ENCODE measurements at places on chromosomes 12 and 14.

GRCh38 chr12:93850481-93851256 lies 173.5 kb downstream of the CRADD start:
- DNase-seq: no peak

DNA sequence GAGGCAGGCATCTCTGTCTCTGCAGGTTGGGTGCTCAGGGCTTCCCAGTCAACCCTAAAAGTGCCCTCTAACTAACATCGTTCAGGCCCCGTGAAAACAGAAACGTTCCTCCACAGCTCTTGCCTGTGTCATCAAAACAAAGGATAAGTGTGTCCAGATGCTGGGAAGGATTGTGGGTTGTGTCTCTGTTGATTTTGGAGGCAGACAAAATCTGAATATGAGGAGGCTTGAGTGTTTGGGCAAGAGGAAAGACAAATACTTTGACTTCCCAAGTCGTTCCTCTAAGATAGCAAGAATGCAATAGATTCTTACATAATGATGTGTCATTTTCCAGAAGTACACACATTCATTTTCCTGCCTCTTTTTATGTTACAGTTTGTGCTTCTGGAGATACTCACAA lies 52.9 kb downstream of the SERPINA3 start:
- no peak for DNase-seq

GRCh38 chr14:81625343-81625742 lies 91.7 kb upstream of the SEL1L start:
- DNase-seq: no peak

DNA sequence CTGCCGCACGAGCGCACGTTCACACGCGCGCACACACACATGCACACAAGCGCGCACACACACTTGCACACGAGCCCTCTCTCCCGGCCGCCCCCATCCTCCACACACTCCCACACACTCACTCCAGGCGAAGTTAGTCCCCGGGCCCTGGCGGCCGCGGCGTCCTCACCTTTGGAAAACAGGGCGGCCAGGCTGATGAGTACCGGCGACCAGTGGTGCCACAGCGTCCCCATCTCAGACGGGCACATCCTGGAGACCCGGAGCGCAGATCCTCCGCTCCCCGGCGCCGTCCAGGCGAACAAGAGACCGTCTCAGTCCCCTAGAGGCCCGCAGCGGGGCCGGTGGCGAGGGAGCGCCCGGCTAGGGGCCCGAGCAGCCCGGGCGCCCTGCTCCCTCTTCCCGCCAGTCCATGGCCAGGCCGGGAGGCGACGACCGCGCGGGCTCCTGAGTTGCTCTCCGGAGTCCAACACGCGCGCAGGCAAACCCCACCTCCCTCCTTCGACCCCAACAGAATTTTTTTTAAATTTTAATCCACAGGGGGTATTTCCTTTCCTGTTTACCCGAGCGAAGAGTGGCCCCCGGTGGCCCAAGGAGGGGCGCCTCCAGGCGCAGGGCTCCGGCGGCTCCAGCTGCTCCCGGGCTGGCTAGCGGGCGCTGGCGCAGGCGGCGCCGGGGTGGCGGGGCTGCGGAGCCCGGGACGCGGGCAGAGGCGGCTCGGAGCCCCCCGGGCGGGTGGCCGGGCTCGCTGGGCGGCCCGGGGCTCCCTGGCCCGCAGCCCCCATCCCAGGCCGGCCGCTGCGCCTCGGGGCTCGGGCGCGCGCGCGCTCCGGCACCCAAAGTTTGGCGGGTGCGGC lies 506 bp downstream of the TMEM132D start:
- no peak for DNase-seq

- DNase-seq: no peak
Observed at GRCh38 chr12:10873378-10873777, 10.7 kb downstream of the PRH1 start.

- no peak for DNase-seq
Observed at GRCh38 chr14:21302013-21302835, 22.3 kb downstream of the RPGRIP1 start.

DNA sequence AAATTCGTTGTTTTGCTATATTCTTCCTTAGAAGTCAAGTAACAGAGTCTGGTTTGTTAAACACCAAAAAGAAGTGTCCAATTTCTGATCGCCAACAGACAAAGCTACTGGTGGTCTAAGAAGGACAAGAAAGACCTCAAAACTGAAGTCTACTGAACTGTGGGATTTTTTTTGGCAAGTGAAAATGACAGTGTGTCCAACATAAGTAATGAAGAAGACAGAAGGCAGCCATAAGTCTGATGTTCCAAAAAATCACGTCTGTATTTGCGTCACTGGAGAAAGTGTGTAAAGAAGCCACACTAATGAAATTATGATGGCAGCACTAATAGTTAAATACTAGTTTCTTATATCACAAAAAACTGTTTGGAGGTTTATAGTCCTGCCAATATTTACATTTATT lies 32.6 kb downstream of the WASHC3 start:
- no peak for DNase-seq

- DNase-seq: no peak
Observed at GRCh38 chr14:71361336-71361735, 454.1 kb downstream of the PCNX1 start.

DNA sequence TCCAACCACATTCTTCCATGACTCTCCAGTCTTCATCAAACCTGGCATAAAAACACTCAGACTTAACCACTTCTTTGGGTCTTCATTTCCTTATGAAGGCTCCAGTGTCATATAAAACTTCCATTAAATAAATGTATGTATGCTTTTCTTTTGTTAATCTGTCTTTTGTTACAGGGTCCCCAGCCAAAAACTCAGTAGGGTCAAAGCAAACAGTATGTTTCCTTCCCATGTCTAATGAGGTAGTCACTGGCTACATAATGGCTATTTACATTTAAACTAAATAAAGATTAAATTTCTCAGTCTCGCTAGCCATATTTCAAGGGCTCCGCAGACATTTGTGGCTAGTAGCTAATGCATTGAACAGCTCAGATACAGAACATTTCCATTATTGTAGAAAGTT lies 40.1 kb upstream of the STAB2 start:
- no peak for DNase-seq

DNA sequence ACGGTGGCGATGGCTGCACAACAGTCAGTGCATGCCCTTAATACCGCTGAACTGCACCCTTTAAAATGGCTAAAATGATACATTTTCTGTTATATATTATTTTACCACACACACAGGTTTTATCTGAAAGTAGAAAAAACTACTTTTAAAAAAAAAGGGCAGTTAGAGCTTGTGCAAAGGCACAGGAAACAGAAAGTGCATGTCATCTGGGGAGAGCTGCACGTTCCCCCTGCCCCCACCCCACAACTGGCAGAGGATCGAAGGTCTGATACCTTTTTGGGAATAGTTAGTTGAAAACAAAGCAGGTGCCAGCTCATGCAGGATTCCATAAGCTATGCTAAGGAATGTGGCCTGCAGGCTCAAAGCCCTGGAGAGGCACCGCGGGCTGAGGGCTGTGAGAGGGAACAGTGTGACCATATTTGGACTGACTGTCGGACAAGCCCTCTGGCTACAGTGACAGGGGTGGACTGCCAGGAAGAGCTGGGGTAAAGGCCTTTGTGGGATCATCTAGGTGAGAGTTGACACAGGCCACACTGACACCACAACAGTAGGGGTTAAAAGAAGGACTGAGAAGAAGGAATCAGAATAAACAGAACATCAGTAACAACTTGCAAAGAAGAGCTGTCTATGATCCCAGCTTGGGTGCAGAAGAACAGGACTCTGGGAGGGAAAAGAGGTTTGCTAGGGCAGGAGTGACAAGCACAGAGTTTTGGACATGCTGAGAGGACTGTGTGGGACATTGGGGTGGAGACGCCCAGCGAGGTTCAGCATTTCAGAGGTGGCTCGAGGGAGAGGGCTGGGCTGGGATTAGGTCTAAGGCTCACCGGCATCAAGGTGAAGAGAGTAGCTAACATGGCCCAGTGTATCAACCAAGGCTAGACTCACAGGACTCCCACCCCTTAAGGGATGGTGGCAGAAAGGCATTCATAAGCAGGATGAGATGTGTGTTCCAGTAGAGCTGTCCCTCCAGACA lies 54.6 kb downstream of the ACTN1 start:
- DNase-seq: no peak

DNA sequence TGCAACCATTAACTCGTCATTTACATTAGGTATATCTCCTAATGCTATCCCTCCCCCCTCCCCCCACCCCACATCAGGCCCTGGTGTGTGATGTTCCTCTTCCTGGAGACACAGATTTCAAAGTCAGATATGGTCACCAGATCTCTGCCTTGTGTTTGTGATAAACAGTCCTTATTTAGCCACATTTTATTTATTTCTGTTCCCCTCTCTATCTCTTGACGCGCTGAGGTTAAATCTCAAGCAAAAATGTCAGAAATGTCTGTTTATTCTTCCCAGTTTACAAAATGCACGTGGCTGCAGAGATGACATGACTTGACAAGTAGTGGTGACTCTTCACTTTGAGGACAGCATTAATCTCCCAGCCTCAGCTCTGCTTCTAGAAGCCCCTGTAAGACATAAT lies 11.5 kb upstream of the RASSF3 start:
- no peak for DNase-seq

GRCh38 chr14:72443991-72444441 lies 449.9 kb downstream of the DPF3 start:
- peak; percentile 38 for DNase-seq

GRCh38 chr14:69582829-69583228 lies 8.2 kb upstream of the CCDC177 start:
- DNase-seq: no peak

GRCh38 chr12:122503147-122503751 lies 2.5 kb upstream of the ZCCHC8 start:
- no peak for DNase-seq

DNA sequence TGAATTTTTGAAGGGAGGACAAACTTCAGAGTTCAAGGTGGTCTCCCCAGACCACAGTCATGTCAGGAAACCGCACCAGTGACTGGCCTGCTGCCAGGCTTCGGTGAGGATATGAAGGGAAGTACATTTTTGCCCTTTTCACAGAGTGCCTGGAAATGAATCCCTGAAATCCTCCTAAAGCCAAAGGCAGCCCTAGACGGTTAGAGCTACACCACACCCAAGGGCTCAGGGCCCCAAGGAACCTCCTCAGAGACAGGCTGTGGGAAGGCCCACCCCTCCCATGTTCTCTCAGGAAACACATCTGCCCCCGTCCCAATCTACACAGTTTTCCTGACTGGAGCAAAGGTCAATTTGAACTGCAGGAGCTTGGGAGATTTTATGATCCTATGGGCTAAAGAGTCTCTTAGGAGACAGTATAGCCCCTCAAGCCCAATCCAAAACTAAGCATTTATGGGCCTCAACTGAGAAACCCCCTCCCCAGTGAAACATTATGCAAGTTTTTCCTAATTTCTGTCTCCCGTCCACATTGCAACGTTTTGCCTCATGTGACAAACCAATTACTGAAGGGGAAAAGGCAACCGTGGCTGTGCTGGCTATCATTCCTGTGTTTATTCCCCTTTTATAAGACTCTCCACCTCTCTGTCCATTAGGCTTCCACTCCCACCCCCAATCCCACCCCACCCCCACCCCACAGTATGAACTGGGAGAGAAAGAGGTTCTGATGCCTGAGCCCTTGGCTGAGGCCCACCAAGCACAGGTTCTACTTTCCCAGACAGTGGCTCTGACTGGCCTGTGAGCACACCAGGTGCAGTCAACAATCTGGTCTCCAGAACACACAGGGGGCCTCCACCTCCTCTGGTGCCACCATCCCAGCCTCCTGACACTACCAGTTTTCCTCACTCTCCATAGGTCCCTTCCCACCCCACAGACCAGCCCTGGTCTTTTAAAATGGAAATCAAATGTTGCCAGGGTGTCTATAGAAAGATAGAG lies 9.6 kb upstream of the RNASE1 start:
- DNase-seq: no peak

GRCh38 chr12:47802312-47802711 lies 17.4 kb downstream of the HDAC7 start:
- DNase-seq: no peak

DNA sequence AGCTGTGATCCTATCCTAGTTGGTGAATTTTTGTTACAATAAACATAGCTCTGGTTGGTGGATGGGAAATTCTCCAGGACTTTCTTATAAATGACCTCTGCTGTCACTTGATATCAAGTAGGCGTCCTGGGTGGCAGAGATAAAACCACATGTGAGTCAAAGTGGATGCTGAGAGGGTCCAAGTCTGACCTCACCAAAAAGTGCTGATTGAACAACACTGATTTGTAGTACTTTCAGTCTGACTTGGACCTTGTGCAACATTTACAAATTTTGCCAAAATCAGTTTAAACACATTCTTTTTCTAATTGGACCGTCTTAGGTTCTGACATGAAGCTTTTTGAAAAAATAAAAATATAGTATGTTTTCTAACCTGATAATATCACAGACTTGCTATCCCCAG lies 585.6 kb downstream of the GALC start:
- no peak for DNase-seq

DNA sequence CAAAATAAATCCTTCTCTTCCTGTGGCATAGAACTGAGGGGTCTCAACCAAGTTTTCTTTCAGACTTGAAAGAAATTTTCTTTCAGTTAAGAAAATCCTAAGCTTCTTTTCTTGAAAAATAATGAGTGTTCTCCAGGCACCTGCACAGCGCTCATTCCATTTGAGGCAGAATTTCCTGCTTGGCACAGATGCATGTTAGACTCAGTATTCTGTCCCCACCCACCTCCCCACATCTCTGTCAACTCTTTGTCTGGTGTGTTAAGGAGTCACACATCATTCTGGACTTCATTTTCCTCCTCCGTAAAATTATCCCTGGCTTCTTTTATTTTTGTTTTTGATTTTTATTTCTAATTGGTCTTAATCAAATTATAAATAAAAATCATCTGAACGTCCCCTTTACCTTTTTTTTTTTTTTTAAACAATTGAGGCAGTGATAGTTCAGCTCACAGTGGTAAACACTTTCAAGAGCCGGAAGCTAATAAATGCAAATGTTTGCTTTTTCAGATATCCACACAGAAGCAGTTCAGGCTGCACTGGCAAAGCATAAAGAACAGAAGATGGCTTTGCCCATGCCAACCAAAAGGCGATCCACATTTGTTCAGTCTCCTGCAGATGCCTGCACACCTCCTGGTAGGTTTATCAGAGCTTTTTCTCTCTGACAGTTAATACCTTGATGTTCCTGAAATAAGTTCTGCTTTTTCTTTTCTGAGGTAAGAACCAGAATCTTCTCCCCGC lies 104.0 kb upstream of the ATF1 start:
- no peak for DNase-seq

- no peak for DNase-seq
Observed at GRCh38 chr14:68307790-68308168, 485.1 kb downstream of the ZFP36L1 start.
